ENCODE measurements at places on chromosomes 13 and 19.

- H3K4me3 ChIP-seq: no peak overlapping the region
- H3K36me3 ChIP-seq: no peaks in the 10 kb centered on the region
- DNase-seq: no peak
- H3K27me3 ChIP-seq: no peaks in the 10 kb centered on the region
These were observed 4.3 kb upstream of the LRFN3 start for GRCh38 chr19:35931874-35932202.

- H3K4me1 ChIP-seq: no peaks in the 10 kb centered on the region
- H3K27me3 ChIP-seq: no peaks in the 10 kb centered on the region
- no peak for DNase-seq
- no peak overlapping the region for H3K27ac ChIP-seq
- H3K4me3 ChIP-seq: no peak overlapping the region
These were observed 1447.3 kb upstream of the MIR17HG start for GRCh38 chr13:89900104-89900765.

GRCh38 chr13:25874064-25874737, 177.6 kb downstream of the SHISA2 start:
- no peaks in the 10 kb centered on the region for H3K36me3 ChIP-seq
- no peaks in the 10 kb centered on the region for H3K27me3 ChIP-seq
- no peaks in the 10 kb centered on the region for H3K4me1 ChIP-seq
- no peak for DNase-seq

GRCh38 chr13:99830931-99831330, 140.6 kb downstream of the ZIC5 start:
- H3K36me3 ChIP-seq: no peaks in the 10 kb centered on the region
- H3K27me3 ChIP-seq: no peaks in the 10 kb centered on the region

DNA sequence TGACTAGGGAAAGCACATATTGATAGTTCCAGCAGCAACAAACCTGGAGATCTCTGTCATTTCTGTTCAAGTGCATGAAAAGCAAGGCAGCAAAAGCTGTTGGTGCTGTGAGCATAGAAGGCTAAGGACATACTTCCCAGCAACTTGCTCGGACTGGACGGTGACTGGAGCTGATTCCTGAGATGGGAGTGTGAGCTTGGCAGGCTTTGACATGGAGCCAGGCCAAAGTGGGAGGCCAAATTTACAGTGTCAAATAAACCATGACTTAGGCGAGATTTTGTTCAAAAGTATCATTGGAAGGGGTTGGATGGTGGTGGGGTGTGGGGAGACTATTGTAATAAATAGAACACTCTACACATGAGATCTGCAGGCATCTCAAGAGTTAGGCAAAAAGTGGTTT, 5.9 kb upstream of the ARGLU1 start:
- no peaks in the 10 kb centered on the region for H3K4me1 ChIP-seq
- no peak overlapping the region for H3K27ac ChIP-seq
- H3K36me3 ChIP-seq: no peaks in the 10 kb centered on the region
- no peak for DNase-seq

DNA sequence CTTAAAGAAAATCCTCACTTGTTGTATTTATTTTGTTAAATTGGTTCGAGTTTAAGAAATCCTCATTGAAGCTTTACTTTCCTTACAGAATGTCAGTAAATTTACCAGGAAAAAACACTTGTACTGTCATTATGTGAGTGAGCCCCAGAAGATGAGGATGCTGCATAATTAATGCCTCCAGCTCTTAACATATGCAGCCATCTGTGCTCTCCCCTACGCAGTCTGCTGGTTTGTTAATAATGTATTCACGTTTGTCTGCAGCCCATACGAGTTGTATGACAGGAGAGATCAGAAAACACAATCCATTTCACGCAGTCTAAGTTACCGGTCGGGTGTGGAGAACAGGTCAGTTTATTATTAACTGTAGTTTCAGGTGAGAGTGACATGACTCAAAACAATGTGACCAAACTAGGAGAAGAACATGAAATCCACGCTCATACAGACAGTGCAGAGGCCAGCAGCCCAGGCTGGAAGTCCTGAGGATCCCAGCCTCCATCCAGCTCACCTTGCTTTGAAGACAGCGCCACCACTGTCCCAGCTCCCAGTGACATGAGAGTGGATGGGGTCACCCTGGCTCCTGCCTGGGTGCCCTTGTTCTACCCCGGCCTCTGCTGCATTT, 19.8 kb upstream of the ATP11A start:
- peaks cover 3% of the 10 kb centered on the region for H3K4me1 ChIP-seq
- no peaks in the 10 kb centered on the region for H3K27me3 ChIP-seq
- H3K36me3 ChIP-seq: no peaks in the 10 kb centered on the region
- no peak overlapping the region for H3K27ac ChIP-seq

Measured in iPS DF 6.9 (cell line).